Esophagus muscularis mucosa (tissue), 4 donors: ENCODE measurements at places on chromosomes 4 and X. TPM values are rescaled to one million over a fixed set of nuclear protein-coding genes. Genes with fewer than 3 reads are reported as not detected.
A peak's percentile ranks its signal among the peaks of the same experiment; 100 is the strongest.

The TMEM154 gene
- total RNA-seq, result 2.9 TPM

GRCh38 chr4:100907465-100908454 is 389.9 kb upstream of the EMCN start:
- DNase-seq, result no peak

GRCh38 chr4:140291259-140291658 is 82.2 kb upstream of the SCOC start:
- DNase-seq, result no peak

- no peak for DNase-seq
Measured at GRCh38 chrX:7925867-7926472, 1.2 kb downstream of the PNPLA4 start.

The SPANXA2 gene
- not detected for total RNA-seq

The CXCL6 gene
- total RNA-seq, result 1.8 TPM

The MAGEA12 gene
- total RNA-seq, result not detected

DNA sequence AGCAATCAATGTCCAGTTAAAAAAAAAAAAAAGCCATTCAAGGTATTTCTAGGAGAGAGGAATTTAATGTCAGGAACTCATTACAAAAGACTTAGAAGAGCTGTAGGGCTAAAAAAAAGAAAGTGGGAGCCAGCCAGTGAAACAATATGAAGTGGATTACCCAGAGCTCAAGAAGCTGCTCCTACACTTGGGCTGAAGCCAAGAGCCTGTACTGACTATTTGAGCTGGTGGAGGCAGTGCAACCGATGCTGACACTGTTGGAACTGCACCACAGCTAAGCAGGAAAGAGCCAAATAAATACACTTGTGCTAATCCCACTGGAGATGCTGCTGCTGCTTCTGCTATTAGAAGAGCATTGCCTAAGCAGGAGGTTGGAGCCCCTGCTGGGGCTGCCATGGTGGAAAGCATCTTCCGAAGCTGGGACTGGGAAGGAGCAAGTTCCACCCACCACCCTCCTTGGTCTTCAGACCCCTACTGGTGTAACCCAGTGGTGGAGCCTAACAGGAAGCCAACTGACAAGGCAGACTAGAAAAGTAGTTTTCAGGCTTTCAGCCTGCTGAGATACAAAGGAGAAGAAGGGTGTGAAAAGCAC is 65.4 kb downstream of the CXXC4 start:
- no peak for DNase-seq

DNA sequence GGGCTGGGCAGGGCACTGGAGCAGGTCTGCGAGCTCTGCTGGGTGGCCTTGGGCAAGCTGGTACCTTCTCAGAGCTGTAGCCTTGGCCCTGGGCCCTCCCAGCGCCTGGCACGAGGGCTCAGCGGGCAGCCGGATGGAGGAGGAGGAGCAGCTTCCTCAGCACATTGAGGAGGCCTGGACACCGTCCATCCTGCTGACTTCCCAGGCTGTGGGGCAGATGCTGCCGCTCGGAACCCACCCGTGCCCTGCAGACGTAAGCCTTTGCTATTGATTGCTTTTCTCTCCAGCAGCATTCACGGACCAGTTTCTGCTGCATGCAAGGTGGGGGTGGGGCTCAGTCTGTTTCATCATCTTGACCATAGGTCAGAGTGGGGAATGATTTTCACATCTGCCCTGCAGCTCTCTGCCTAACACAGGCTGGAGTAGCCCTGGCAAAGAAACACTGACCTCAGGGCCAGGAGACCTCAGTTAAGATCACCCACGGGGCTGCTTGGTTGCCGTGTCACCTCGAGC is 80.7 kb upstream of the PSAPL1 start:
- no peak for DNase-seq

DNA sequence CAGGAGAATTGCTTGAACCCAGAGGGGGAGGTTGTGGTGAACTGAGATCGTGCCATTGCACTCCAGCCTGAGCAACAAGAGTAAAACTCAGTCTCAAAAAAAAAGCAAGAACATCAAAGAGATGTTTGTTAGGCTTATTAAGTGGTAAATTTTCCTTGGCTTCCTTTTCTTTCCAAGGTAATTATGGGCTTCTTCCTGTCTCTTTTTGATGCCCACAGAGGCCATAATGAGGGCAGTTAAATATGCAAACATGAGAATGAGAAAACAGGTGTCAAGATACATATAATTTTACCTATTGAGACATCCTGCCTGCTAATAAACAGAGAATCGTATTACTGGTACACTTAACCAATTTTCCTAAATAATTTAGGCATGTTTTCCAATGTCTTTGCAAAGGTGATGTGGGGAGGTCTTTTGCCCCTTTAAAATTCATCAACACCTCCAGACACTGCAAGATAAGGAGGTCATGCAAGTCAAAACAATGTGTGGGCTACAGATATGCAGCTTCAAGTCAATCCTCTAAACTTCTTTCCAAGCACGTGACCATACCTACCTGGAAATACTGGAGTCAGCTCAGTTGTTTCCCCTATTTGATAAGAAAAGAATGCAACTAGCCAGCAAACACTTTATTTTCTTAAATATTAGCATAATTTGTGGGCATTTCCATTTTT is 2.7 kb downstream of the SLC39A8 start:
- no peak for DNase-seq

The MMAA gene
- 4.8 TPM for total RNA-seq

The HSFX2 gene
- not detected for total RNA-seq

- no peak for DNase-seq
Measured at GRCh38 chr4:77593101-77593500, 12.5 kb upstream of the CXCL13 start.

DNA sequence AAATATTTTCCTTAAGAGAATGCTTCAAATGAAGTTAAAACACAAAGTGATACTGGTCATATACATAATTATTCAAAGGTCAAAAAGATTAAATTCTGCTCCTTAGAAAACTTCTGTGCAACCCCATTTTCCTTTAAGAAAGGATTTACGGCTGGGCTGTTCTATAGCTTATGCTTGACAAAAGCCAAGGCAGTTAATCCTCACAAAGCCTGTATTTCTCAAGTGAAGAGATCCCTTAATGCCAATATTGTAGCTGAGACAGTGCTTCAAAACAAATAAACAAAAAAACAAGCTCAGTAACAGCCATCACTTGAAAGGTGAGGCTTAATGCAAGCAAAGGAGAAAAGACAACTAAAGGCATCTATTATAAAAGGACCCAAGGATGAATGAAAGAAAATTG is 42.5 kb downstream of the BTC start:
- no peak for DNase-seq

DNA sequence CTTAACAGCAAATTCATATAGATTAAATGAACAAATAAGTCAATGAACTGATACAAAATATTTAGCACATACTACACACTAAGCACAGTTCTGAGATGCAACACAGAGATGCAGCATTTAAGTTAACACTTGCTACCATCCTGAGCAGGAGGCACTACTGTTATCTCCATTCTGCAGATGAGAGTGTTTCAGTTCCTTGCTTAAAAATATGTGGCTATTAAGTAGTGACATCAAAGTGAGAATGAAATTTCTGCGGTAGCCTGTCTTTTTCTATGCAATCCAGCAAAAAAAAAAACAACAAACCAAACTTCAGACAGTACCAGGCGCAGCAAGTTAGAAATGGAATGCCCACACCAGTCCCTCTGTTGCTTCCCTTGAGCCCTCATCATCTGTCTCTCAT is 90.8 kb downstream of the SHISA3 start:
- DNase-seq, result no peak

DNA sequence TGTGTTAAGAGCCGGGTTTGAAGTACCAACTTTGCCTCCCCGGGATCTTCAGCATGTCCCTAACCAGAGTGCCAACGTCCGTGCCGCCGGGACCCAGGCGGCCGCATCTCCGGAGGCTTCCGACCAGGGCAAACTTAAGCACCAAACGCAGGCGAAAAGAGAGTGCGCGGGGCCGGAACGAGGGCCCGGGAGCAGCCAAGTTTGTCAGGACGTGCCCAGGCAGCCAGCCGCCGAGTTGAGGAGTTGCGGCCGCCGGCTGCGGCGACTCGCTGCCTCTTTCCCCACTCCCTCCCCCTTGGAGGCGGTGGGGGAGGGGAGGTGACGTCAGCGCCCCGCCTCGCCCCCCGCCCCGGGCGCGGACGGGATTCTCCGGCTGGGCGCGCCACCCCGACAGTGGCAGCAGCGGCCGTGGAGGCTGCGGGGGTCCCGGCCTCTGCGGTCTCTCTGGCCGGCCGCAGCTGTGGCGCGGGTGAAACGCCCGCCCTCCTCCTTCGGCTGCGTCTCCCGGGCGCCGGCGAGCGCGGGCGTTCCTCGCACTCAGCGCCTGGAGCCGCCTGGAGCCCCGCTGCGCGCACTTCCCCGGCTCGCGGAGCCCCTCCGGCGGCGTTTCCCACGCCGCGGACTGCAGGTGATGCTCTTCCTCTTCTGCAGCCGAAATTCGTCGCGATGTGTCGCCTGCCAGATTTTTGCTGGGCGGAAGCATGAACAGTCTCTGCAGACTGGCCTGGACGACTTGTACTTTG is 2.9 kb upstream of the FAT1 start:
- peak; percentile 91 for DNase-seq

The GLOD5 gene
- not detected for total RNA-seq

DNA sequence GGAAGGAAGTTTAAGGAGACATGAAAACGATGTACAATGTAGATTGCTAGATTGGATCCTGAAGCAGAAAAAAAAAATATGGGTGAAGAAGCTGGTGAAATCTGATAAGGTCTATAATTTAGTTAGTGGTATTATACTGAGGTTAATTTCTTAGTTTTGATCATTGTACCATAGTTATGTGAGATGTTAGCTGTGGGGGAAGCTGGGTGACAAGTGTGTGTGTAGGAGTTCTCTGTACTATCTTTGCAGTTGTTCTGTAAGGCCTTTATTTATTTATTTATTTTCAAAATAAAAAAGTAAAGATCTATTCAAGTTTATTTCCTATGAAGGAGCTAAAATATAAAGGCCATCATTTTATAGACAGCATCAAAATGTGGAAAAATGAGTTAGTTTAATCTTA is 12.5 kb upstream of the EXOC1 start:
- DNase-seq, result no peak

- DNase-seq, result no peak
Measured at GRCh38 chrX:151815398-151815797, 80.9 kb downstream of the CNGA2 start.

GRCh38 chrX:27446423-27446822 is 16.7 kb downstream of the PPP4R3C start:
- no peak for DNase-seq

The CLCN5 gene
- total RNA-seq, result 4.4 TPM

The PSMD10 gene
- 29.3 TPM for total RNA-seq

The ZFYVE28 gene
- total RNA-seq, result 10.2 TPM

- DNase-seq, result no peak
Measured at GRCh38 chr4:149961876-149962597, 116.2 kb upstream of the DCLK2 start.

The RBM47 gene
- 14.6 TPM for total RNA-seq

- no peak for DNase-seq
Measured at GRCh38 chr4:101870874-101871273, 80.3 kb downstream of the BANK1 start.

- DNase-seq, result no peak
Measured at GRCh38 chrX:110734894-110735541, 60.6 kb downstream of the CHRDL1 start.

DNA sequence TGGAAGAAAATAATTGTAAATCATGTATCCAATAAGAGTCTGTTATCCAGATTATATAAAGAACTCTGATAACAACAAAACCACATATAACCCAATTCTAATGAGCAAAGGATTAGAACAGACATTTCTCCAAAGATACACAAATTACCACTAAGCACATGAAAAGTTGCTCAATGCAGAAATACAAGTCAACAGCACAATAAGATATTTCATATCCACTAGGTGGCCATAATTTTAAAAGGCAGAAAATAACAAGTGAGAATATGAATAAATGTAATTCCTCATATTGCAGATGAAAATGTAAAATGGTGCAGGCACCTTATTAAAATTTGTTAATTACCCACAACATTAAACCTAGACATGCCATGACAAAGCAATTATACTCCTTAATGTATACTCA is 73.9 kb upstream of the ZCCHC13 start:
- DNase-seq, result no peak

The FGA gene
- not detected for total RNA-seq

DNA sequence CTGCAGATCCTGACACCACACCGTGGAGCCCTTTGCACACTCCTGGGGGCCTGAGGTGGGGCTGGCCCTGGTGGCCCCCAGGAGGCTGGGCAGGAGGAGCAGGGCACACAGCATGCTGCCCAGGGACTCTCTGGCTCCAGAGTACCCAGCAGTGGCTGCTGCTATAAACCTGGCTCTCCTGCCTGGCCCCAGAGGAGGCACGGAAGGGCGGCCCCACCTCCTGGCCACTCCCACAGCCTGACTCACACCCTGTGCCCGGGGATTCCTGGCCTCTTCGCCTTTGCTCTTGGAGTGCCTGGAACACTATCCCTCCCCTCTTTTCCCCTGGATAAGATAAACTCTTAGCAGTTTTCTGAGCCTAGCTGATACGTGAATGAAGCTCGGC is at the start of gene PSAPL1:
PSAPL1 (minus strand) TSS at position 165 of the 385 bp plus-strand sequence; CDS start at position 114, 51 bp downstream.
- no peak for DNase-seq

DNA sequence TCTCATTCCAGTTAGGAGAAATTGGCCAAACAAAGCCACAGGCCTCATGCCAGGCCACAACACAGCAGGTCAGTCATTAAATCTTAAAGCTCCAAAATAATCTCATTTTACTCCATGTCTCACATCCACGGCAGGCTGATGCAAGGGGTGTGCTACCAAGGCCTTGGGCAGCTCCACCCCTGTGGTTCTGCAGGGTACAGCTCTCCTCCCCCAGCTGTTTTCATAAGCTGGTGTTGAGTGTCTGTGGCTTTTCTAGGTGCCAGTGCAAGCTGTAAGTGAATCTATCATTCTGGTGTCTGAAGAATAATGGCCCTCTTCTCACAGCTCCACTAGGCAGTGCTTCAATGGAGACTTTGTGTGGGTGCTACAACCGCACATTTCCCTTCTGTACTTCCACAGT is 949.2 kb downstream of the TECRL start:
- no peak for DNase-seq

DNA sequence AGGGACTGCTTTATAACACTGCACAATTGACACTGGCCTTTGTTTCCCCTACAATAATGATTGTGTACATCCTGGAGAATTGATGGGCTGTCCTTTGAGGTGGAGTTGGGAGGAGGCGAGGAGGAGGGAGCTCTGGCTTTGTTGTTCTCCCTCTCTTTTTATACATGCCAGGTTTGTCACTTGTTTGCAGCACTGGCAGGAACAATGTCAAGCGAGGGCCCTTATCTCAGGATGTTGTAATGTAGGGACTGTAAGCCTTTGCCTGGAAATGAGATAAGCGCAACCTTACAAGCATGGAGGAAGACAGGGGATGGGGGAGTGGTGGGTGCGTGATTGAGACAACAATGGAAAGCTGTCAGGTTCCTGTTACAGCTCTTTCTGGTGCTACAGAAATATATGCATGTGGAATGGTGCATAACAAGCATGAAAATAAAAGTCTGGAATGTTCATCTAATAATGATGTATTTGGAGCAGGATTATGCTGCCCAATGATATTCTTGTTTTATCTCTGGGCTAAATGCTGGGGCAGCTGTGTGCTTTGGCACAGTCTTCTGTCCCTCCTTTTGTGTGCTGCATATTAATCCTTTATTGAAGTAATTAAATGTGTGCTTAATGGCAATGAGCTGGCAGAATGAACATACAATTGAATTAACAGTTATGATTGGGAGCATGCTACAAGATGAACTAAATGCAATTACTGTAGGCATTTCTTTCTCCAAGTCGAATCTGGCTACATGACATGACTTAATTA is 294.4 kb downstream of the GPAT3 start:
- DNase-seq, result no peak

GRCh38 chr4:146211440-146211839 is 2.9 kb upstream of the REELD1 start:
- no peak for DNase-seq

- DNase-seq, result peak; percentile 47
Measured at GRCh38 chr4:25103418-25103817, 56.8 kb downstream of the SEPSECS start.
